ENCODE measurements at places on chromosomes 1 and 21. TPM values are rescaled to one million over a fixed set of nuclear protein-coding genes. Genes with fewer than 3 reads are reported as not detected.

- no peak for DNase-seq
Observed at GRCh38 chr1:118618618-118619340, 369.4 kb downstream of the TBX15 start.

Gene CAPN8
- total RNA-seq = 70.6 TPM

DNA sequence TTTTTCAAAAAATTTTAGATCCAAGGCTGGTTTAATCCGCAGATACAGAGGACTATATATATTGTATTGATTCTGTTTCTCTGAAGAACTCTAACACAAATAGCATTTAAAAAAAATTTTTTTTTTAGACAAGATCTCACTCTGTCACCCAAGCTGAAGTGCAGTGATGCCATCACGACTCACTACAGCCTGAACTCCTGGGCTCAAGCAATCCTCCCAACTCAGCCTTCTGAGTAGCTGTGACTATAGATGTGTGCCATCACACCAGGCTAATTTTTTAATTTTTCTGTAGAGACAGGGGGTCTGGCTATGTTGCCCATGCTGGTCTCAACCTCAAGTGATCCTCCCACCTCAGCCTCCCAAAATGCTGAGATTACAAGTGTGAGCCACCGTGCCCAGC, 3.0 kb downstream of the ANKRD45 start:
- DNase-seq = no peak

GRCh38 chr1:173431304-173432045, 45.7 kb upstream of the PRDX6 start:
- DNase-seq = peak; percentile 88

GRCh38 chr1:155974208-155975115, 3.9 kb downstream of the ARHGEF2 start:
- no peak for DNase-seq

DNA sequence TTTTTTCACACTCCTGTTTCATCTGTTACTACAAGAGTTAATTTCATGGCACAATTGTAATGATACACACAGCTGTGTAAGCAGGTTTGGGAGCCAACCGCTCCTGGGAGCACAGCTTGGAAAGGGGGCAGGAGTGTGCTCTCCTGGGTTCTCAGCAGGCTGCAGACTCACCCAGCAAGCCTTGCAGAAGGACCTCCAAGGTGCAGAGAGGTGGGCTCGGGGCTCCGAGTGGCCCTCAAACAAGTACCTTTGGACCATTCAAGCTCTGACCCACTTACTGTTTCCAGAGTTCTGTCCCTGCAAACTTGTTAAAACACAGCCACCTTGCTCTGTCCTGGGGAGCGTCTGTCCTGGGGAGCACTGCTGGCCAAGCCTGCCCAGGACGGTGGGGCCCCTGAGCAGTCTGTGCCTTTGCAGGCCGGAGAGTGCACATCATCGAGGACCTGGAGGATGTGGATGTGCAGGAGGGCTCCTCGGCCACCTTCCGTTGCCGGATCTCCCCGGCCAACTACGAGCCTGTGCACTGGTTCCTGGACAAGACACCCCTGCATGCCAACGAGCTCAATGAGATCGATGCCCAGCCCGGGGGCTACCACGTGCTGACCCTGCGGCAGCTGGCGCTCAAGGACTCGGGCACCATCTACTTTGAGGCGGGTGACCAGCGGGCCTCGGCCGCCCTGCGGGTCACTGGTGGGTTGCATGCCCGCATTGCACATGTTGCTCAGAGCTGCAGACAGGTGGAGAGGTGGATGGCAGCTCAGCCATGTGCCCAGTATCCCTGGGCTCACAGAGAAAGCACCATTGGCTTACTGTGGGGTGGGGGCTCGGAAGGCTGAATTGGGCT, 78.0 kb downstream of the OBSCN start:
- peak; percentile 35 for DNase-seq

Gene TMEM50A
- total RNA-seq = 106 TPM

Gene LCE3E
- not detected for total RNA-seq

DNA sequence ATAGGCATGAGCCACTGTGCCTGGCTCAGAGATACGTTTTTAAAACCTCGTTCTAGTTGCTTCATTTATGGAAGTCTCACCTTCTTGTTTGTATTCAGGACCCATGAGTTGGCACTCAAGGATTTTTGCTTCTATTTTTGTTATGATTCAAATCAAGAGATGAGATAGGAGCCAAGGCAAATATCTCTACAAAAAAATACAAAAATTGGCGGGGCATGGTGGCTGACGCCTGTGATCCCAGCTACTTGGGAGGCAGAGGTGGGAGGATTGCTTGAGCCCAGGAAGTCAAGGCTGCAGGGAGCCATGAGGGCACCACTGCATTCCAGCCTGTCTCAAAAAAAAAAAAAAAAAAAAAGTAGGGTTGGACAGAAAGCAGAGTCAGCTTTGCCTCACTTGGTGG, 36.8 kb upstream of the ERRFI1 start:
- DNase-seq = no peak

GRCh38 chr1:205356440-205357139, at the start of gene KLHDC8A:
Gene KLHDC8A (minus strand): TSS chr1:205356922. CDS start chr1:205343604, 13,318 bp downstream.
- no peak for DNase-seq

DNA sequence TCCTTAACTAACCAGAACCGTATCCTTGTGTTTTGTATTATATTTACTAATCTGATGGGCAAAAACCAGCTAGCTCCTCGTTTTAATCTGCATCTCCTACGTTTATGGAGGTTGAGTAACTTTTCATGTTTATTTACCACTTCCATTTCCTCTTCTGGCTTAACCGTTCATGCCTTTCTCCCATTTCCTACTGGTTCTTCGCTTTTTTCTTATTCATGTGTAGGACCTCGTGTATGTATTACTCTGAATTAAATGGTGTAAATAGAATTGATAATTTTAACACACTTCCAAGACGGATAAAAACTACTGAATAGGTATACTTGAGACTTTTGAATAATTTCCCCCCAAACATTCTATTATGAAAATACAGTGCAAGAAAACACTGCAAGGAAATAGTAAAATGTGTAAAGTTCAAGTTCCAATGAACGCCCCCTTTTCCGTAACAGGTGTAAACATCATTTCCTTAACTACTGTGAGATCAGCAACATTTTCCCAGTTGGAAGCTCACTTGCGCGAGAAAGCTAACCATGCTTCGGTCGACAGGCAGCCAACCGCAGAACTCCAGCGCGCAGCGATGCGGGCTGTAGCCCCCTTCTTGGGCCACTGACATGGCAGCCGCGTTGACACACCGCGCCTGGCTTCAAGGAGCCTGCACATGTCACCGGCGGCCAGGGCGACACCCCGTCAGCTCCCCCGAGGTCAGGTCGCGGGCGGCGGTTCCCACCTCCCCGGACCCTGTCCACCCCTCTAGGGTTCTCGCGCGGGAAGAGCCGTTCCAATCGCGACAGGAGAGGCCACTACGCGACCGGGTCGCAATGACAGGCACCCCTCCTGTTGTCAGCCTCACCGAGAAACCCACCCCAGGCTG, 816 bp downstream of the EDEM3 start:
- DNase-seq = peak; percentile 71

GRCh38 chr1:98874828-98875227, 129.8 kb downstream of the PLPPR5 start:
- DNase-seq = no peak

GRCh38 chr1:42177541-42177981, 13.0 kb upstream of the GUCA2A start:
- DNase-seq = peak; percentile 76

GRCh38 chr1:14958249-14959058, 195.1 kb upstream of the TMEM51 start:
- DNase-seq = no peak

Gene SELE
- 0.38 TPM for total RNA-seq

DNA sequence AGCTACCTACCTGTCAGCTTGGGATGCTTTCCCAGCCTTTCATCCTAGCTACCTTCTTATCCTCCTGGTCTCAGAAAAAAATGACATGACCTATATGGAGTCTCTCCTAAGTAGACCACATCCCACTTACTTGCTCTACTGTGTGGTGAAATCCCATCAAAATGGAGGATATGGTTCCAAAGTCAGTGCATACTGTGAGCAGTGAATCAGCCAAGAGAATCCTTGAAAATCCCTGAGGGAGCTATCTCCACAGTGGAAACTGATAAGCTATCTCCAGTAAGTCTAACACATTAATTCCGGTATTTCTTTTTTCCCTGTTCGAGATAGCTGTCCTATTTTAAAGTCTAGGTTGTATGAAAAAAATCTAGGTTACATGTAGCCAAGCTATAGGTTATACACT, 189.7 kb downstream of the FGGY start:
- DNase-seq = no peak

- no peak for DNase-seq
Observed at GRCh38 chr1:40532062-40532389, 589 bp downstream of the ZNF684 start.

GRCh38 chr1:51756290-51756689, 122.2 kb downstream of the NRDC start:
- DNase-seq = no peak

Gene FMO5
- total RNA-seq = 106 TPM

DNA sequence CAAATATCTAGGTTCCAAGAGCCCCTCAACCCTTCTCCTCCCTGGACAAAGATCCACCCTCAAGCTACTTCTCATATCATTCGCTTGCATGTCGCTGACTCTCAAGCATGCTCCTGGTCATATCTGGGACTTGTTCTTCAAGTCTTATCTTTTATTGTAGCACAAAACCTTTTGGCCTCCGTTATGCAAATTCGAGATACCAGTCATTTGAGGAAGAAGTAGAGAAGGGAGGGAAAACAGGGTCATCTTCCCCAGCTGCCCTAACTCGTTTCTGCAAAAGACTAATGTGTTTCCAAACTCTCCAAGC, 63.8 kb upstream of the ETS2 start:
- DNase-seq = no peak

Measured in lower lobe of right lung (tissue), 2 donors.